ENCODE measurements at places on chromosomes 2 and 18.
A peak's percentile ranks its signal among the peaks of the same experiment; 100 is the strongest.

GRCh38 chr2:149991576-149991975, 404.0 kb upstream of the MMADHC start:
- no peak for DNase-seq

GRCh38 chr18:13328213-13328612, 109.7 kb downstream of the LDLRAD4 start:
- DNase-seq, result no peak

DNA sequence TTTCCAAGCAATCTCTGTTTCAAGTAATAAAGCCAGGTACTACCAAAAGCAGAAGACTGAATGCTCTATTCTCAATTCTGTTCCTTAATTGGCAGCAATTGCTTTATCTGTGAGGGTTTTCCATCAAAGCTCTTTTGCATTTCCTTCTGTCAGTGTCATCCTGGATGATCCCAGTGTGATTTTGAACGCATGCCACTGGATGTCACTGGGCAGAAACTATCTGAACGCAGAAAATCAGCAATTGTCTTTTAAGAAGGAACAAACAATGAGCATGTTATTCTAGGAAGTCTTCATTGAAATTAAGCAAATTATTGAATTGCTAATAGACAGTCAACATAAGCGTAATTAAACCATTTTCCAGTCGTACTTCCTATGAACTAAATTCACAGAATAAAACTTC, 259.0 kb upstream of the REG3G start:
- no peak for DNase-seq

GRCh38 chr18:8536231-8536630, 73.0 kb upstream of the RAB12 start:
- peak; percentile 37 for DNase-seq

- no peak for DNase-seq
These were observed 46.9 kb downstream of the MAP4K3 start for GRCh38 chr2:39390216-39390615.

GRCh38 chr2:210288408-210288807, 26.6 kb downstream of the MYL1 start:
- DNase-seq, result peak; percentile 82

DNA sequence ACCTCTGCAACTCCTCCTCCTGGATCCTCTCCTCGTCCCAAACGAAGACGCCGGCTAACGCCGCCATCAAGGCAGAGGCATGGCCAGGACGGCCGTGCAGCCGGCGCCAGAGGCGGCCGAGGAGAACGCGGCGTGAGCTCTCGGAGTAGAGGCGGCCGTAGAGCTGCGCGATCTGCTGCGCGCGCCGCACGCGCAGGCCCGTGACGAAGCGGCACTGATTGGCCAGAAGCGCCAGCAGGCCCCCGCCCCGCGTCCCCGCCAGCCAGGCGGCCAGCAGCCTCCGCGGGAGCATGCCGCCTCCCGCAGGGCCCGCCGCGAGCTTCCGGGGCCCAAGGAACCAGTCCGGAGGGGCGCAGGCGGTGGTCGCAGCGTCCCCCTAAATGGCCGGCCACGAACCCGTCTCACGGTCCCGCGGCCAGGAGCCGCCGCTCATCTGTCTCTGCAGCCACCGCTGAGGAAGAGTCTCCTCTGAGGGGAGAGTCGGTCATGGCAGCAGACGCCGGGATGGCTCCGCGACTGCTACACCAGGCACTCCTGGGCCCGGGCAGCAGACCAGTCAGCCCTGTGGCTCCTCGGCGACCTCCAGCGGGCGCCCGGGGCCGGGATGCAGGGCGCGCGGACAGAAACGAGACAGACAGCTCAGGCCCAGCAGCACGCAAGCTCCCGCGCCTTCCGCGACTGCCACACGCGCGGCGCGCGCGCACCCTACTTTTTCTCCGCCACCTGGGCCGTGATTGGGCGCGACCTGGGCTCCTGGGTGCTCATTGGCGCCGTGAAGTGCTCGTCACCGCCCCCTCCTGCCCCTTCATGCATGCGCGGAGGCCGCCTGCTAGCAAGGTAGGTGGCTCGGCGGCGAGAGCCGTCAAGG, at the start of gene STARD7:
TSS of gene STARD7 (minus strand) at position 685 of the 868 bp plus-strand sequence. CDS start at position 292, 393 bp downstream.
- DNase-seq, result peak; percentile 96

GRCh38 chr2:223762853-223763252, 74.5 kb downstream of the AP1S3 start:
- DNase-seq, result no peak

GRCh38 chr2:85765081-85765731, 11.4 kb downstream of the ATOH8 start:
- peak; percentile 29 for DNase-seq

DNA sequence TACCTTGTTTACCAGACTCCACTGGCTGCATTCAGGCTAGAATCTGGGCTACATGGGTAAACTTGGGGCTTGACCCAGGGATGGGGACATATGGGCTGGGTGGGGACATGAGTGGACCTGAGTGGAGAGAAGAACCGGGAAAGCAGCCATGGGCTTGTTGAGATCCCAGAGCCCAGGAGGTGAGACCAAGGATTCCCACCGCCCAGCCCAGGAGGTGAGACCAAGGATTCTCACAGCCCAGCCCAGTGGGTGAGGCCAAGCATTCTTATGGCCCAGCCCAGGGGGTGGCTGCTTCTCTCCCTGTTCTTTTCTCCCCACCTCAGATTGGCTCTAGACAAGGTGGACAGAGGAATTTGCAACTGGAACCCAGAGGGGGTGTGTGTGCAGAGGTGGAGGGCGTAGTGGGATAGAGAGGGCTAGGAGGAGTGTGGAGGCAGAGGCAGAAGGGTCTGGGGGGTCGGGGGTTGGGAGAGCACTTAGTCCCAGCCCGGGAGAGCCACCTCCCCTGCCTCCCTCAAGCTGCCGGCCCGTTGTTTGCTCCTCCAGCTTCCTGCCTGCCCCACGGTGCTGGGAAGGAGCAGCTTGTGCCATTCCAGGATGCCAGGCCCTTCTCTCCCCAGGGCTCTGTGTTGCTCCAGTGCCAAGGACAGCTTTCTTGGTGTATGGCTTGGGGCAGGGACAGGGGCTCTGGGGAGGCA, 25.6 kb downstream of the GLI2 start:
- DNase-seq, result no peak

GRCh38 chr2:68074050-68074449, 11.2 kb upstream of the C1D start:
- no peak for DNase-seq

DNA sequence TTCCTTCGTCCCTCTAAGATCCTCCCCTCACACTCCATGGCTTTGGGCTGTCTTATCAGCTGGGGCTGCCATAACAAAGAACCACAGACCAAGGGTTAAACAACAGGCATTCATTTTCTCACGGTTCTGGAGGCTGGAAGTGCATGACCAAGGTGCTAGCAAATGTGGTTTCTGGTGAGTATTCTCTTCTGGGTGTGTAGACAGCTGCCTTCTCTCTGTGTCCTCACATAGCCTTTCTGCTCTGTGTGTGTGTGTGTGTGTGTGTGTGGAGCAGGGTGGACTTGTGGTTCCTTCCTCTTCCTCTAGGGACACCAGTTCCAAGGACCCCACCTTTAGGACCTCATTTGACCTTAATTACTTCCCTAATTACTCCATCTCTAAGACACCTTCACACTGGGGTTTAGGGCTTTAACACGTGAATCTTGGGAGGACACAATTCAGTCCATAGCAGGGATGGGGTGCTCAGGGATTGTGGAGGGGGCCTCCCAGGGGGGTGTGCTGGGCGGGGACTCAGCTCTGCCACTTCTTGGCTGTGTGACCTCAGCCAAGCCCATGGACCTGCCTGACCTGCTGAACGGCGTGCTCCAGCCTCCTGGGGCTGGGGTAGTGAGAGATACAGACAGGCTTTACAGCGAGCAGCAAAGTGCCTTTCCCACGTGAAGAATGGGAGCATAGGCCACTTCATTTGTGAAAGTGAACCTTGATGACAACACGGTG, 38.0 kb downstream of the ACKR3 start:
- DNase-seq, result no peak

GRCh38 chr18:59555995-59556659, 141.1 kb downstream of the CCBE1 start:
- no peak for DNase-seq

- no peak for DNase-seq
These were observed 633.1 kb upstream of the SETBP1 start for GRCh38 chr18:44047585-44047984.

- no peak for DNase-seq
These were observed 34.1 kb downstream of the POLI start for GRCh38 chr18:54303408-54303807.

- DNase-seq, result no peak
These were observed 64.7 kb downstream of the EMILIN2 start for GRCh38 chr18:2911533-2911932.

DNA sequence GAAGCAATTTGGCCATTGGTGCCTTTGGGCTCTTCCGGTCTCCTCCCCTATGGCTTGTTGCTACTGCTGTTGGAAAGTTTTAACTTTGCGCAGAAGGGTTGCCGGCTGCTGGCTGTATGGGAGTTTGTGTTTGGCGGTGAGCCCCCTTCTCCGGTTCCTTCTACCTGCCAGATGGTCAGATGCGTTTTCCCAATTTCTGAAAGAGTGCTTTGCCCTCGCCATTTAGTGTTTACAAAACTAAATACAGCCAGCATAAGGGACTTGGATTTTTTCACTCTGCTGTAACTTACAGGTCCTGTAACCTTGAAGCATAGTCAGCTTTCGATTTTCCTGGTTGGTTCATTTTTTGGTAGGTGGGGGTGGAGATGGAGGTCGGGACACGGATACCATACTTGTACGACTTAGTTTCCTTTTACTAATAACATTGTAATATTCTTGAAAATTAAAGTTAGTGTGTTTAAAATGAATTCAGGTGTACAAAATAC, 604 bp downstream of the COQ10B start:
- DNase-seq, result peak; percentile 90

- DNase-seq, result no peak
These were observed 816 bp downstream of the GALNT14 start for GRCh38 chr2:31137211-31138036.

- DNase-seq, result no peak
These were observed 24.9 kb downstream of the MTCL1 start for GRCh38 chr18:8730080-8730827.
